ENCODE measurements at places on chromosomes 4 and X.

GRCh38 chr4:77151241-77151640 is 5.8 kb upstream of the CCNG2 start:
- no peak for DNase-seq

- DNase-seq: no peak
Measured at GRCh38 chr4:16139066-16139945, 55.5 kb upstream of the PROM1 start.

- no peak for DNase-seq
Measured at GRCh38 chrX:153767674-153768055, 3.6 kb downstream of the PLXNB3 start.

GRCh38 chrX:104566681-104567501 is 892 bp downstream of the IL1RAPL2 start:
- DNase-seq: no peak

DNA sequence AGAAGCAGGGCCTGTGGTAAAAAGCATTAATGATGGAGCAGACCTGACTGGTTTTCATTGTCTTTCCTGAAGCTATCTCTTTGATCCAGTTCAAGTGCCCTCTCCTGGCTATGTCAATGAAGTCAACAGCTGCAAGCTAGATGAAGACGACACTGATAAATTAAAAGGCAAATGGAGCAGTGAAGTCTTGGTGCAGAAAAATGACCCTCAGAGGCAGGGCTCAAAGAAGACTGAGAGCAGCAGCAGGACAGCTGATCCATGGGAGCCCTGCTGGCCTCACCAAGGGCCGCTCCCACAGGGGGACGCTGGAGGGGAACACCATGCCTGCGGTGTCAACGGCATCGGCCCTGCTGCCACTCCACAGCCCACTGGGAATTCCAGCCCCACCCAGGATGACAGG is 96.2 kb downstream of the RELL1 start:
- no peak for DNase-seq

GRCh38 chr4:128470492-128471053 is 183.0 kb upstream of the PGRMC2 start:
- no peak for DNase-seq

DNA sequence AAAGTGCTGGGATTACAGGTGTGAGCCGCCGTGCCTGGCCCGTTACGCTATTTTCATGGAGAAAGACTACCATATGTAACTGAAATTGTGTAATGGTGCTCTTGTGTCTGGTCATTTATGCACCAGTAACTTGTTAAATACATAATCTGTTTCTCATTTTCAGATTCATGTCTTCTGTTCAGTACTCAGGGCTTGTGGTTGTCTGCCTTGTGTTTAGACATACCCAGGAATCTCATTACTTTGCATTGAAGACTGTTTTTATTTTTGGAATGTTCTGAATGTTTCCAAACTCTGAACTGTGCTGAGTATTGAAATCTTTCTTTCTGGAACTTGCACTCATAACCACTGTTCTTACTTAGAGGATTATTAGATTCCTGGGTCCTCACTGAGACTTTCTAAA is 52.8 kb downstream of the PDLIM5 start:
- no peak for DNase-seq

- no peak for DNase-seq
Measured at GRCh38 chrX:63784902-63785707, at the start of gene ARHGEF9. Gene ARHGEF9 (minus strand): TSS chrX:63785214. CDS start chrX:63785145, 69 bp downstream.

DNA sequence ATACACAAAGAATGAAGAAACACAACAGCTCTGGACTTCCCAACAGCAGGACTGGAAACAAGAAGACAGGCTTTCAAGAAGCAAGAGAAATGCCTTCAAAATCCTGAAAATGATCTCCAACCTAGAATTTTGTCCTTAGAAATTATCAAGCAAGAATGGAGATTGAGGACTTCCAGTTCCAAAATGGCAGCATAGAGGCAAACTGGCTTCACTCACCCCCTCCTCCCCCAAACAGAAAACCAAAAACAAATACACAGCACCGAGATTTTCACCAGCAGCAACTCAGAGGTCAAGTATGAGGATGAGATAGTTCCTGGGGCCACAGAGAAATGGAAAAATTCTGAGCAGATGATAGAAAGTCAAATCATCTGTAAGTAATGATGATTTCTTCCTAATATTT is 40.5 kb upstream of the LRBA start:
- DNase-seq: no peak

DNA sequence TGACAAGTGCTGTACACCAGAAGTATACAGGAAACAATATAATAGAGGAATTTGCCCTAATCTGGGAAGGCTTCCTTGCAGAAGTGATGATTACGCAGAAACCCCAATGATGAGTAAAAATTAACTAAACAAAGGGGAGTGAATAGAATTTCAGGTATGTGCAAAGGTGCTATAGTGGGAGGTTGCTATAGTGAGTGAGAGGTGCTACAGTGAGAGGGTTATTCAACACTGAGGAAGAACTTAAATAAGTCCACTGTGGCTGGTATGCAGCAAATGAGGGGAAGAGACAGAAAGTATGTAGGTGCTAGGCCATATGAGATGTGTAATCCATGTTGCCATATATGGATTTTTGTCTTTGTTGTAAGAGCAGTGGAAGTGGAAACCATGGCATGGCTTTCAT is 69.5 kb downstream of the TRIM2 start:
- DNase-seq: no peak

DNA sequence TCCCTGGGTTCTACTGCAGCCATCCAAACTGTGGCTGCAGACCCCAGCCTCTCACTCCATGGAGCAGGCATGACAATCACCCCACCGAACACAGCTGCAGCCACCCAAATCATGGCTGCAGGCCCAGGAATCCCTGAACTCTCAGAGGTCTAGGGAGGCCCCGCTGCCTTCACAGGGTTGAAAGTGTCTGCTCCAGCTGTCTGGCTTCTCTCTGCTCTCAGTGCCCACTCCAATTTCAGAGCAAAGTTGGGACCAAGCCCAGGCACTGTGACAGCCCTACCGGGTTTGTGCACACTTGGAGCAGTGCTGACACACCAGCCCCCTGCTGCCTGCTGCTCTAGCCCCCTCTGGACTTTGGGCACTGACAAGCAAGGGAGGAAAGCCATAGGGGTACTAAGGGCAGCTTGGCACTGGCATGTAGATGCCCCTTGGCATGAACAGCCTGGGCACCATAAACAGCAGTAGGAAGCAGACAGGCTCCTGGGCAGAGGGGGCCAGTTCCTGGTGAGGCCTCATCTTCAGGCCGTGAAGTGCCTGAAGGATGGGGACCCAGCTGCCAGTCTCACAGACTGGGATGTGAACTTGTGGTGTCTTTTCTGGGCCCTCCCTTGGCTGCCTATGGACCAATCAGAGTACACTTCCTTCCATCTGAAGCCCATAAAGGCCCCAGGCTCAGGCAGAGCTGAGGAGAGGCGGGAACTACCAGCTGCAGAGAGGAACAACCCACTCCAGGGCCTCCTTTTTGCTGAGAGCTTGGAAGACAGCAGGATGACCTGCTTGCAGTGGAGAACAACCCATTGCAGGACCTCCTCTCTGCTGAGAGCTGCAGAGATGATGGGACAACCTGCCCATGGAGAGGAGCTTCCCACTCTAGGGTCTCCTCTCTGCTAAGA is 68.8 kb downstream of the TECRL start:
- DNase-seq: no peak

GRCh38 chr4:129682586-129682985 is 586.6 kb downstream of the C4orf33 start:
- no peak for DNase-seq

- no peak for DNase-seq
Measured at GRCh38 chrX:137067147-137067546, 33.4 kb upstream of the GPR101 start.

DNA sequence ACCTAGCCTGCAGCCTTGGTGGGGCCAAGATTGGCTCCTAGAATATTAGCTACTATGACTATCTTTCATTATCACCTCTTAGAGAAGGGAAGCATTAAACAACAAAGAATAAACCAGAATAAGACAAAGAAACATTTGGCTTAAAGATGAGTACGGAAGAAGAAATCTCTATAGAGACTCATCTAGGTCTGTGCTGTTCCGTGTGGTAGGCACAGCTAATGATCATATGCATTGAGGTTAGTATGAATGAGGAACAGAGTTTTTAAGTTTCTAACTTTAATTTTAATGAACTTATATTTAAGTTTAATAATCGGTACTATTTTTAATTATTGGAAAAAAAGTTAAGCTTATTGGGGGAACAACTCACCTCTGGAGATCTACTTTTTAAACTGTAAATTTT is 24.6 kb downstream of the ARHGAP24 start:
- no peak for DNase-seq

- DNase-seq: peak; percentile 55
Measured at GRCh38 chrX:20252381-20253231, 14.1 kb downstream of the RPS6KA3 start.

GRCh38 chr4:26863512-26863911 is 2.9 kb downstream of the STIM2 start:
- no peak for DNase-seq

DNA sequence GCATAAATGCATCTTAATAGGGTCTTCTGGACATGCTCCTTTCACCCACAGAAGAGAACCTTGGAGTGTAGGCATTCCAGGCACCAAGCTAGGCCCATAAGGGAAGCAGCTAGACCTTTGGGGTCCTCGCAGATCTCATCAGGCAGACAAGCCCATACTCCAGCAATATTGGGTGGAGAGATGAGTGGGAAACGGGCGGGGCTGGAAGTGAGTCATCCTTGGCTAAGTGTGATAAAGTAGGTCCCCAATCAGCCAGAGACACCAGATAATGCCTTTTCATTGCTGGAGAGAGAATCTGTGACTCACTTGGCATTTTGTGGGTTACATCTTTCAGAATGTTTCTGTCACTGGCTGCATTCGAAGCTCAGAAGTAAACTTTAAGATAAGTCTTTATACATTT is 133.3 kb upstream of the MBNL3 start:
- peak; percentile 56 for DNase-seq

GRCh38 chr4:81093720-81094401 is 63.4 kb downstream of the BMP3 start:
- no peak for DNase-seq

DNA sequence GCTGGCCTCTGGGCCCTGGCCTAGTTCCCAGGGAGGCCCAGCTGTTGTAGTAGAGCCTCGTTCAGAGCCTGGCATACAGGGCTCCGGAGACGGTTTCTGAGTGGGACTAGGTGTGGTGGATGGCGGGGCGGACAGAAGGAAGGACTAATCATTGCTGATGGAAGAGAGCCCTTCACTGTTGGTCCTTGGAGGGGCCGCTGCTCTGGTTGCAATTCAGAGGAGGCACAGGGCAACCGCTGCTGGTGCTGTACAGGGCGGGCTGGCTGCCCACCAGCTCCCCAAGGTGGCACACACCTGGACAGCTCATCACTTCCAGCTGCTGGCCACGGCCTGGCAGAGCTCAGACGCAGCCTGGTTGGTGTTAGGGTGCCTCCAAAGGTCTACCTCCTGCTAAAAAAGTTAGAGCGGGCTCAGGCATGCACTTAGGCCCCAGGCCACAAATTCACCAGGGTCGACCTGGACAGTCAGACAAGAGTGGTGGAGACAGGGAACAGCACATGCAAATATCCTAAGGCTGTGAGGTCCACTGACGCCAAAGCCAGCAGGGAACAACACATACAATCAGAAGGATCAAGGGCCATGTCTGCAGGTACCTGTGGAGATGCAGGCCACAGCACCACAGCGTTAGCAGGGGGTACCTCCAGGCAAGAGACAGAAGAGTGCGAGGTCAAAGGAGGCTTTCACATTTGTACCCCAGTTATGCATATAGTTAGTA is 7.5 kb upstream of the RNF4 start:
- DNase-seq: no peak

DNA sequence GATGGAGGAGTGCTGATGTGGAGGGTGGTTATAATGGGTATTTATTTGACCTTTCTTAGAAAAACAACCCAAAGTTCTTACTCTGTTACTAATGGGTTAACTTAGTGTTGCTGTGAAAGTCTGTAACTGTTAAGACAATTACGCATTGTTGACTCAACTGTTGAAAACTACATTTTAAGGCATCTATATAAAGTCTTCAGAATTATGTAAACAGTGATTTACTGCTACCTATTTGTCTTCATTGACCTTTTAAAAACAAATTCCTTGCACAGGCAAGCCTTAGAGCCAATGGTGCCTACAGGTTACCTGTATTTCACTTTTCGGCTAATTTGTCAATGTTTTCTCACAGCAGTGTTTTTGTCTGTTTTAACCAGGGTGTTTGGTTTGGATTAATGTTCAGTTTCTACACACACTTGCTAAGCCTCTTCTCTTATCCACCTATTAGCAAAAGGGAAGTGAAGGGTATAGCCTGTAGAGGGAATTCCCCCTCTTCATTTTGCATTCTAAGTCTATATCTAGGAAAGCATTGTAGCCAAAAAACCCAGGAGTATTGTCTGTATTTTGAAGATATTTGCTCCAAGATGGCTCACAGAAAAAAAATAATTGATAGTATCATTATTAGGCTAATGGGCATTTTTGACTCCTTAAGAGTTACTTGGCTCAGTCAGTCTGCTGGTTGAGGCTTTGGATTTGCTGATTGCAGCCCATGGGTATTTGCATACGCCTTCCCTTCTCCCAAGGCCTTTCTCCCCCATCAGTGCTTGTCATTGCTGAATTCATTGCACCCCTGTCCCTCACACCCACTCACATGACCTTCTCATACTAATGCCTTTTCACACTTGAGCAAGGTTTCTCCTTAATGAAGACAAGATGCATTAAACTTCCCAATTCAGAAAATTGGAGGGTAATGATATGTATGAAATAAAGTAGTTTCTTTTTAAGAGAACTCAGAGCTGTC is 30.5 kb downstream of the AFF1 start:
- no peak for DNase-seq

GRCh38 chrX:63434665-63435064 is 83.5 kb upstream of the SPIN4 start:
- DNase-seq: peak; percentile 81

DNA sequence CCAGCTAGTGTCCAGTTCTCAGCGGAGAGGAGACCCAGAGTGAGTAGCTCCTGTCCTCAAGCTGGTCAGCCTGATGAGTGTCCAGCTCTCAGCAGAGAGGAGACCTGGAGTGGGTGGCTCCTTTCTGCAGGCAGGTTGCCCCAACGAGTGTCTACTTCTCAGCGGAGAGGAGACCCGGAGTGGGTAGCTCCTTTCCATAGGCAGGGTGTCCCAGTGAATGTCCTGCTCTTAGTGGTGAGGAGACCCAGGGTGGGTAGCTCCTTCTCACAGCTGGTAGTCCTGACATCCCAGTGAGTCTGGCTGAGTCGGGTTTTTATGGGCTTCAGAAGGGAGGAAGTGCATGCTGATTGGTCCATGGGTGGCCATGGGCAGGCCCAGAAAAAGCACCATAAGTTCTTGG is 55.7 kb upstream of the NUDT6 start:
- no peak for DNase-seq

DNA sequence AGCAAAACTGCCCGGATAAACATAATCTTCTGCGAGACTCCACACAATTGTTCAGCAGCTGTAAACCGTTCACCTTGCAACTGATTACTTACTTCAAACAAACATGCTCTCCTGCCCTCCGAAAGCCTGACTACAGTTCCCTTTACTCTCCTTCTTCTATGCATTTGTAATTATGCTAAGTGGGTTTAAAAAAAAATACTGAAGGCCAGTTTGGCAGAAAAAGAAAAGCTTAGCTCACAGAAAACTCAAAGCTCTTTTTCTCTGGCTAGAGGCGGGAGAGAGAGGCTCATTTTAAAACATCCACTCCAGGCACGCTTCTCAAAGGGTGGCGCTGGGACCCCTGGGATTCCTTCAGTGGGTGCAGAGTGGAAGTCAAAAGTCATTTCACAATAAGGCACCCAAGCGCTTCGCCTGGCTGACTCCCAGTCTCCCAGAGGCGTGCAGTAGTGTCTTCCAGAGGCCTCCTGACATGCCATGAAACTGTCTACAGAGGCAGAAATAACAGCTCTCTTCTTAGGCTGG is 1.9 kb downstream of the DHRSX start:
- no peak for DNase-seq

Measured in NCI-H226 (cell line).